ENCODE measurements at places on chromosomes 5 and 9.

- no peak for DNase-seq
Measured at GRCh38 chr9:87069690-87070089, 122.4 kb upstream of the GAS1 start.

DNA sequence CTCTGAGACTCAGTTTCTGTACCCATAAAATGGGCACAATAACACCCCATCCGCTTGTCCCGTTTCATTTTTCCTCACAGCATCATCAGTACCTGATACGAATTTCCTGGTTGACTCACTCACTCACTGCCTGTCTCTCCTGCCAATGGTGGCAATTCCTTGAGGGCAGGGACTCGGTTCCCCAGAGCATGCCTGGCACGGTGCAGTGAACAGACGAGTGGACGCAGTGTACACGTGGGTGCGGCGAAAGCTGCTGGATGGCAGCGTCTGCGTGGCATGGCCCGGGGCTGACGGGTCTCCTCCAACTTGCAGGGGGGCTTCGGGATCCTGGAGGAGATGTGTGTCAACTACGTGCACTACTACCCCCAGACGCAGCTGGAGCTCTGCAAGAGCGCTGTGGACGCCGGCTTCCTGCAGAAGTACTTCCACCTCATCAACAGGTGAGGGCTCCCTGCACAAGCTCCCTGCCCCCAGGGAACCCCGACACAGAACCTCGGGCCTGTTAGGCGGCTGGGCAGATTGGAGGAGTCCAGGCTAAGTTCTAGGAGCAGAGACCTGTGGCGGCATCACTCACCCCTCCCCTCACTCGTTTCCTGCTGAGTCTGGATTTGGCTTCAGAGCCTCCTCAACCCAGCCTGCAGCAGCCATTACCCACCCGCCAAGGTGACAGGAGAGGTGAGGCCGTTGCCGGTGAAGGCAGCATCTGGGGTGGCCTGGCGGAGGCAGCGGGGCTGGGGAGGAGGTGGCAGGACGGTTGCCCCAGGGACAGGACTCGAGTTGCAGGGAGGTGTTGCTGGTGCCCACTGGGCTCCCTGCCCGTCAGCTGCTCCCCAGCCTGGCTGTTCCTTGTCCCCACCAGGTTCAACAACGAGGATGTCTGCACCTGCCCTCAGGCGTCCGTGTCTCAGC is 20.3 kb downstream of the DBH start:
- DNase-seq, result no peak

DNA sequence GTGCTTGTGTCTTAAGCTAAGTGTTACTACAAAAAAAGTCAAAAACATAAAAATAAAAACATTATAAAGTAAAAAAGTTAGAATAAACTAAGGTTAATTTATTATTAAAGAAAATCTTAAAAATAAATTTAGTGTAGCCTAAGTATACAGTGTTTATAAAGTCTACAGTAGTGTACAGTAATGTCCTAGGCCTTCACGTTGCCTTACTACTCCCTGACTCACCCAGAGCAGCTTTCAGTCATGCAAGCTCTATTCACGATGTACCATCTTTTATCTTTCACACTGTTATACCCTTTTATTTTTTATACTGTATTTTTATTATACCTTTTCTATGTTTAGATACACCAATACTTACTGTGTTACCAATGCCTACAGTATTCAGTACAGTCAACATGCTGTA is 288.1 kb downstream of the HCN1 start:
- DNase-seq, result no peak

GRCh38 chr5:76852772-76853171 is 3.0 kb downstream of the S100Z start:
- DNase-seq, result no peak

DNA sequence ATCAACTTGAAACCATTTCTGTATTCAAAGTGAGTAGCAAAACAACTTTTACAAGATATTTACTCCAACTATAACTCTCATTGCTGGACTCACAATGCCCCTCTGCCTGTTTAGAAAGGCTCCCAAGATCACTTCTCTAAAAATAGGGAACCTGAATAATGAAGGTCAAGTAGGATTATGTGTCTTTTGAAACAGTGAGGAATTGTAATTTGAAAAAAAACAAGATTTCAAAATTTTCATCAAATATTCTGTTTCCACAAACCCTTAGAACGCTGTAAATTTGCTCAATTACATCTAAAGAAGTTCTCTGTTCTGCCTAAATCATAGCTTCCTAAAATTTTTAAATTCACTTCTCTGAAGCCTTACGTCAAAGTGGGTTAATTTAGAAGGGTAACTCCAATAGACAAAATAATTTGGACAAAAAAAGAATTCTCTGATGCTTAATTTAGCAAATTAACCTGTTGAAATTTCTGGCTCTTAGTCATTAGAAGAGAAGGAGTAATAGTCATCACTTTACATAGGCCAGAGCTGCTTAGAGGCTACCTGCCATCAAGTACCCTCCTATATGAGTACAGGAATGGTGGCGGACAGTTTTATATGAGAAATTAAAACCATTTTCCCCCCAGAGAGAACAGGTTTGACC is 4.0 kb downstream of the ELL2 start:
- DNase-seq, result no peak

DNA sequence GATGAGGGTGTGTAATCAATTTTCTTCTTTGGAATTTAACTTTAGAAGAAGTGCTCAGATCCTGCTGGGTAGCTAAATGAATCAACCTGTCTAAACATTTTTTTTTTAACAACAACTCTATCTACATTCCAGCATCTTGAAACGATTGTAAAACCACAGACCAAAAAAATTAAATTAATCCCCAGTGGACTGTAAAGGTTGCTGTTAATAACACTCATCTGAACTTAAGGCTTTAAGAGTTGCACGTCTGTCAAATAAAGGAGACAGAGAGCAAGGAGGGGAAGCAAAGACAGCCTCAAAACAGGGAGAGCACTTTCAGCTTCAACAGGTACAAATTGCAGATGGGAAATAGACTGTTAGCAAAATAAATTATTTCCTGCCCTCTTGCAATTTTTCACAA is 548.5 kb downstream of the DTWD2 start:
- peak; percentile 47 for DNase-seq

DNA sequence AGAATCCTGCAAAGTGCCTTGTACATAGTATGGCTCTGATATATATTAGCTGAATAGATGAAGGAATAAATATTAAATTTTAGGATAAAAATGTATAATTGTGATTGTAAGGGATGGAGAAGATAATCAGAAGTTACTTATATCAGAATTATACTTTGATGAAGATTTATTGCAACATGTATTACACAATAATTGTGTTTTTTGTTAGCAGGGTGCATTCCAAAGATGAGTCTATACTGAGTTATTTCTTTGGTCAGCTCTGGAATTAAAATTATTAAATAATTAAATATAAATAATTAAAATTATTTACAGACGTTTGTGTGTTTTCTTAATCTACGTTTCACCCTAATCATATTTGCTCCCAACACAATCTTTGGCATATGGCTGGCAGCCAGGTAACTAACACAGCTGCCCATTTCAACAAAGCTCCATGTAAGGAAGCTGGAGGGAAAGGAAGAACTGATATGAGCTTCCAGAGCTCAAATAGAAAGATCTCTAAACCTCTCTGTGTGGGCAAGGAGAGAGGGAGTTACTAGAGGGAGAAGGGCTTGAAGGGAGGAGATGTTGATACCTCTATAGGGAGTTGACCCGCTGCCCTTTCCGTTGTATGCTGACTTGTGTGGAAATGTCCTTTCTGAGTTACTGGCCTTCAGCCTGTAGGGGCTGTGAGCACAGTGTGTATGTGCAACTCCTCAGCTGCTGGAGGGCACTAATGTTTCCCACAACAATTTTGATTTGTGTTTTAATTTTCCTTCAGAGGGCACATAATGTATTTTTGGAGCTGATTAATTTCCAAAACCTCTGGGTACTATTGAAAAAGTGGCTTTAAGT is 403.4 kb downstream of the MAN2A1 start:
- DNase-seq, result no peak

DNA sequence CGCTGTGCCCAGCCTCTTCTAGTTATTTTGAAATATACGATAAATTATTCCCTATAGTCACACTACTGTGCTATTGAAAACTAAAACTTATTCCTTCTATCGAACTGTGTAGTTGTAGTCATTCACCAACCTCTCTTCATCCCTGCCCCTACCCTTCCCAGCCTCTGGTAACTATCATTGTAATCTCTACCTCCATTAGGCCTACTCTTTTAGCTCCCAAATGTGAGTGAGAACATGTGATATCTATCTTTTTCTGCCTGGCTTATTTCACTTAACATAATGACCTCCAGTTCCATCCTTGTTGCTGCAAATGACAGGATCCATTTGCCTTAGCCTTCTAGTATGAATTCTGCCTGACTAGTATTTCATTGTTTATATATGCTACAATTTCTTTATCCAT is 127.4 kb downstream of the PSAT1 start:
- no peak for DNase-seq

DNA sequence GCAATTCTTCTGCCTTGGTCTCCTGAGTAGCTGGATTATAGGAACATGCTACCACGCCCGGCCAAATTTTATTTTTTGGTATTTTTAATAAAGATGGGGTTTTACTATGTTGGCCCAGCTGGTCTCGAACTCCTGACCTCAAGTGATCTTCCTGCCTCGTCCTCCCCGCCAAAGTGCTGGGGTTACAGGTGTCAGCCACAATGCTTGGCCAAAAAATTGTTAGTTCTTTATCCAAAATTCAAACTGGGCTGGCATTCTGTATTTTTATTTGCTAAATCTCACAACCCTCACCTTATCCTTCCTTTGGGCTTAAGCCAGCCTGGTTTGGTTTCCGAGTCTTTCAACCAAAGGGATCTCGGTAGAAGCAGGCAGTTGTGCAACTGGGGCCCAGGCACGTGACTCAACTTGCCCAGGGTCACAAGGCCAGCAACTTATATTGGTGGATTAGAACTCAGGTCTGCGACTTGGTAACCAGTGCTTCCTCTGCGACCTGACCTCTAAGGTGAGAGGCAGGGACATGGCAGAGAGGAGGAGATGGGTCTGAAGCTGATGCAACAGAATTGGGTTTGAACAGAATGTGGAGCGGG is 26.5 kb upstream of the BOD1 start:
- no peak for DNase-seq

GRCh38 chr5:38806775-38807258 is 39.0 kb upstream of the OSMR start:
- DNase-seq, result no peak

DNA sequence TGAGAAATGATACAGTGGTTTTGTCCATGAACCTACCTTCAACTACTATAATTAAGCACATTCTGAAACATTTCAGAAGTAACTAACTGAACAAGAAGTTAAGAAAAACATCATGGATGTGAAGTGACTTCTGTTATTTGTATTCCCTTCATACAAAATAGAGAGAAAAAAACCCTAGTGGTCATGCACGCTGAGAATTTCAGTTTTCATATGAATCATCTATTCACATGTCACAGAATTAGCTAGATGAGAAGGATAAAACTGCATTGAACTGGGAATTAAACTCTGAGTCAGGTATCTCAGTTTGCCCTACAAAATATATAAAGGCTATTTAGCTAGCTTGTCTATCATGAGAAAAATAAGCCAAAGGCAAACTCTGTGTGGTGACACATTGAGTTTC is 451.8 kb upstream of the FTMT start:
- DNase-seq, result no peak

- DNase-seq, result peak; percentile 33
Measured at GRCh38 chr5:181164076-181164952, 16.9 kb downstream of the OR2V2 start.

GRCh38 chr9:74006935-74007334 is 490.2 kb upstream of the RORB start:
- DNase-seq, result no peak

DNA sequence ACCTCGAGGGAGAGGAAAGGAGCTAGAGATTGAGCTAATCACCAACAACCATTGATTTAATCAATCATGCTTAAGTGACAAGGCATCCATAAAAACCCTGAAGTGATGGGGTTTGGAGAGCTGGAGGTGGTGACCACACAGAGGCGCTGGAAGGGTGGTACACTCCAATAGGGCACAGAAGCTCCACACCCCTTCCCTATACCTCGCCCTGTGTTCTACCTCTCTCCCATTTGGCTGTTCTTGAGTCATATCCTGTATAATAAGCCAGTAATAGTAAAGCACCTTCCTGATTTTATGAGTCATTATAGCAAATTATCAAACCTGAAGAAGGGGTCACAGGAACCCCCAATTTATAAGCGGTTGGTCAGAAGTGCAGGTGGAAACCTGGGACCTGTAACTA is 18.3 kb downstream of the ACTL7B start:
- no peak for DNase-seq

DNA sequence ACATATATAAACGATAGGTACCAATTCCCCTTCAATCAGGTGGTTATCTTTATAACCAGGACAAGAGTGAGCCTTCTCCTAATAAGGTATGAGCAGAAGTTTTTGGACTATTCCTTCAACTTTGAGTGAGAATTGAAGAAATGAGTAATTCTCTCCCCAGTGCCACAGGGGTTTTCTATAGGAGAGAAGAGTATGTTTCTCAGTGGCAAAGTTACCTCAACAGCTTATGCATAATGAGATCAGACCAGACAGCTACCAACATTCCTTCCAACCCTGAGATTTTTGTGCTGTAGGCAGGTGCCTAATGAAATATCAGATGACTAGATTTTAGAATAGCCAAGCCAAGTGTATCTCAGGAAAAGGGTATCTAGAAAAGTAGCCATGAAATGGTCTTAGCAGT is 40.9 kb downstream of the ABLIM3 start:
- DNase-seq, result no peak

- no peak for DNase-seq
Measured at GRCh38 chr9:114836769-114837168, 30.9 kb upstream of the TNFSF15 start.

GRCh38 chr5:148125641-148126040 is 42.7 kb upstream of the SPINK14 start:
- DNase-seq, result peak; percentile 6

DNA sequence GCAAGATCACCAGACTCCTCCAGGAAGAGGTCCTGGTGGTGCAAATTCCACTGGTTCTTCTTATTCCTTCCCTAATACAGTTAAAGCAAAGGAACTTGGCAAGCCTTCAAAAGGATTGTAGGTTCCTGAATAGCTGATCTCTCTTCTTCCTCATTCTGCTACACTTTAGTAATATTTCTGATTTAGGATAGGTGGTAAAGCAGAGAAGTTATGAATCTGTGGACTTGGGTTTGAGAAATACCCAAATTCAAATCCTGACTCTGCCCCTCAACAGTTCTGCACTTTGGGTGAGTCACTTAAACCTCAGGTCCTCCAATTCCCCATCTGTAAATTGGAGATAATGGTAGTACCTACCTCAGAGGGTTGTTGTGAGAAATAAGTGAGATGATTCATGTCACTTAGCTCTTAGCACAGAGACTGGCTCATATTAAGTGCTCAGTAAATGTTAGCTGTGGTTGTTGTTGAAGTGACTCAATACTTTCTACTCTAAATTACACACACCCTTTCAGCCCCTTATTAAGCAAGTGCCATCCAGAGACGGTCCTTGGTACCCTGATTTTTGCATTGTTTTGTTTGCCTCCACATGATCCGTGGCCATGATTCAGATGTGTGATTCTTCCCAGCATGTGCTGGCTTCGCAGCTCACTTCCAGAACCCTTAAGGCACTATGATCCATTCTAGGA is 5.2 kb downstream of the SH3RF2 start:
- no peak for DNase-seq

- DNase-seq, result no peak
Measured at GRCh38 chr5:68557162-68557936, 341.8 kb downstream of the PIK3R1 start.

GRCh38 chr5:149441986-149442385 is 62.9 kb upstream of the IL17B start:
- DNase-seq, result no peak

GRCh38 chr9:93122721-93123221 is 11.3 kb downstream of the NINJ1 start:
- DNase-seq, result no peak

GRCh38 chr9:91589101-91589553 is 165.5 kb upstream of the NFIL3 start:
- DNase-seq, result no peak
